NAMALWA (cell line): ENCODE measurements at places on chromosomes 12 and 14.

DNA sequence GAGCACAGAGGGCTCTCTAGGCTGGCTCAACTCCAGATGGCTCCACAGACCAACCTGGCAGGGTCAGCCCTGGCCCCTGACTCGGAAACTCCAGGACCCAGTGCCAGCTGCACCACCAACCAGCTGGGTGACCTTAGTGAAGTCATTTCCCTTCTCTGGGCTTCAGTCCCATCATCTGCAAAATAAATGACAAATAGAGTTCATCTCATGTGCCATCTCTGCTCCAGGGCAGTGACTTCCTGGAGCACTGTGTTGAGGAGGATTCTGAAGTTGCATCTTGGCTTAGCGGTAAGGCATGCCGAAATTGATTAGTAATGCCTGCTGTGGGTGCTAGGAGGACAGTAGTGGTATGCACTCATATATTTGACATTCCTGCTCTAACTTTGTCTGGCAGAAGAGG, 31.5 kb downstream of the DTX1 start:
- DNase-seq, result peak; percentile 77

DNA sequence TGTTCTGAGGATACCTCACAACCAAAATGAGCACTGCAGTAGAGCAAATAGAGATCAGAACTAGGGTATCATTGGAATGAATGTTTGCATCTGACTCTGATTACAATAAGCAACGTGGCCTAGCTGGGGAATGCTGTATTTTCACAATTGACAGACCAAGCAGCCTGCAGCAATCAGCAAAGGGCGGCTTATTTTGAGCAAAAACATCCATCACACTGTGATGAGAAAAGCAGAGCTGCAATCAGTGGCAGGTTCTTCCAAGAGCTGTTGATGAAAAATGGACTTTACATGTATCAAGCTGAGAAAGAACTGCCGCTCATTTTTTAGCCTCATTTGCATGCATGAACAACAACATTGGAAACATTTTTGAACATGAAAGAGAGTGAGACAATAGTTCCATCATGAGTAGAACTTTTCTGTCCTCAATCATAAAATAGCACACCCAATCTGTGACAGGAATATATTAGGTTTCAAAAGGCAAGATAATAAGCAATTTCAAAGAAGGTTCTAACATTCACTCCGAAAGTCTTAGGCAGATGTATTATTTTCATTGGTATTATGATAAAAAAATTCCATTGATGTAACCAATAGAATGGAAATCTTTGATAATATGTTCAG, 249.7 kb upstream of the FBXO33 start:
- DNase-seq, result no peak

DNA sequence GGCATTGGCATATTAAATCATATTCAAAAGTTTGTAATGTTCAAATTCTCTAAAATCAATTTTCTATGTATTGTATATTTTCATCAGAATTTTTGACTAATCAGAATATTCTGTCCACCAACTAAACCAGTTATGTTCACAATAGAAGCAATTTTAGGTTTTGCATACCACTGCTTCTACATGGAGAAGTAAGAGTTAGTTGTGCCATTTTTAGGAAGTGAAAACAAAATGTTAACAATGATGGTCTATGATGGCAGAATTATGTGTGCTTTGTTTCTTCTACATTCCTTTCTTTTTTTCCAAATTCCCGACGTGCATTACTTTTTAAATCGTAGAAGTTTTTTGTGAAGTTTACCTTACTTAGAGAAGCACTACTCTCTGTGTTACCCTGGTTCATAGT, 29.5 kb downstream of the ABHD12B start:
- DNase-seq, result no peak

- no peak for DNase-seq
These were observed 14.3 kb downstream of the DEGS2 start for GRCh38 chr14:100144996-100145646.

DNA sequence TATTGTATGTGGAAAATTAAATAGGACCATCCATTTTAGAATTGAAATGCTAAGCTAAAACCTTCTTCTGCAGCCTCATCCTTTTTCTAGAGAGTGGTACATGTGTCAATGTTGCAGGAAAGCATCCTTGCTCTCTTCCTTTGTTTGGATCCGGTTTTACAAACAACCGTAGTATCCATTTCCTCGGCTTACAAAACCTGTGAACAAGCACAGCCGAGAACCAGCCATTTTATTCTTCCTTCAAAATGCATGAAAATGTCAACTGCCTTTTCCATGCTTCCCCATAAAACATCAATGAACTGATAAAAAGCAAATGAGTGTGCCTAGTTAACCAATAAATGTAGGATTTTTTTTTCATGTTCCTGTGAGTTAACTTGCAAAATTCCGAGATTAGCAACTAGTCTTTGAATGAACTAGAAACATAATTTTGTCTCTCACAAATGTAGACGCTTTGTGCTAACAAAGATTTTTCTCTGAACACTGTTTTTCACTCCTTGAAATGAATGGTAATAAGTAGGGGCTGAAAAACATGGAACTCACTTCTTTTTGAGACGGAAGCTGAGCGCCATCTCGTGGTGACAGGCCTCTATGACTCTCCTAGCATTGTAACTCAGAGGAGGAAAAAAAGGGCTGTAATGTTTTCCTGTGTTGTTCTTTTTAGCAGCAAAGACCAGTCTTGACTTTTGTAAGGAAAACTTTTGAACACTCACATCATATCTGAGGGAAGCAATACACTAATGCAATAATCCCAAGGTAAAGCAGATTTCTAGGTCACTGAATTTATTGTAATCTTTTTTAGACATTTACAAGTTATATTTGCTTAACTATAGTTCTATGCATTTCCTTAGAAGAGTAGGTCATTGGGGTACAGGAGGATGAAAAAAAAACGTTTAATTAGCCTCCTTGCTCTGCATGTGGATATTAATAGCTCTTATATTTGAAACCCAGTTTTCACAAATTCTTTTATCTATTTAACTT, 157.4 kb upstream of the FOXG1 start:
- DNase-seq, result peak; percentile 67

DNA sequence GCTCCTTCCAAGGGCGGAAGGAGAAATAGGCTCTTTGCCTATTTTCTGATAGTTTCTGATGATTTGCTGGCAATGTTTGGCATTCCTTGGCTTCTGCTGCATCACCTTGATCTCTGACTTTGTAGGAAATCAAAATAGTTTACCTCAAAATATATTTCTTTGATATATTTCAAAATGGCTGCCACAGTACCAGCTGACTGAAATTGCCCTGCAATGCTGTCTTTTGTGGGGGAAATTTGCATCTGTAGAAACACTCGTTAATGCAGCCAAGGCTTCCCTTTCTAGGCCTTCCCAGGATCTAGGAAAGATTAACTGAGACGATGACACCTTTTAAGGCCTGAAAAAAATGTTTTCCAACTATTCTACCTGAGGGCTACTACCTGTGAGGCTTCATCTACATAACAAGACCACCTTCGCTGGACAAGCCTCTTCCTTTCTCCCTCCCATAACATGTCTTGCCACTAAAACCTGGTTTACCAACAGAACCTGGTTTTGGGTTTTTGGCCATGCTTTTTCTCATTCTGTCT, 212.8 kb upstream of the SSTR1 start:
- DNase-seq, result no peak

- DNase-seq, result no peak
These were observed 6.4 kb downstream of the NDUFA12 start for GRCh38 chr12:94997061-94997460.

DNA sequence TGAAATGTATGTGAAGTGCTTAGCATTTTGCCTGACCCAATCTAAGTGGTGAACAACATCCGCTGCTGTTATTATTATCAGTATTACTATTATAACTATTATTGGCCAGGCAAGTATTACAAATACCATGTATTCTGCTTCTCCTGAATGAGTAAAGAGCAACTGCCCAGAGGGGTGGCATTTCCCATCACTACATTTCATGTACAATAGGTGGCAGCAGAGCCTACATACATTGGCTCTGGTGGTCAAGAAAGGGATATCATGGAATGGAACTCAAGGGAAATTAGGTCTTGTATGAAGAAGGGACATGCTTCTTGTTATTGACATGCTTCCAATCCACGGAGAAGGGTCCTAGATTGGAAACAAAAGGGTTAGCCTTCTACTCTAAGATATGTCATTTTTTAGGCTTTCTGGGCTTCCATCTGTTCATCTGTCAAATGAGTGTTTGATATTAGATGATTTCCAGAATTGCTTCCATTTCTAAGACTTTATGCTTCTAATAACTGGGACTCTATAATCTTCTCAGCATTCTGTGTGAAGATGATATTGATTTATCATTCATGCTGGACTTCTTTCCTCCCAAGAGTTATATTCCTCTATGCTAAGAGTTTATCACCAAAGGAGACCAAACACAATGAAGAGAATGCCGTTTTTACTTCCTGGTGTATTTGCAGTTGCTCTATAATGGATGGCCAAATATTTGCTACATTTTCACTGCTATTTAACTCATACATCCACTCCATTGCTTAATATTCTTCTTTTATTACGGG, 239.1 kb downstream of the SSPN start:
- DNase-seq, result peak; percentile 80

- DNase-seq, result peak; percentile 88
These were observed 126.0 kb downstream of the CHST11 start for GRCh38 chr12:104582739-104583138.

- peak; percentile 56 for DNase-seq
These were observed 138.8 kb upstream of the WSCD2 start for GRCh38 chr12:107990325-107990724.

- no peak for DNase-seq
These were observed 812.8 kb downstream of the C12orf50 start for GRCh38 chr12:87216436-87216835.

- no peak for DNase-seq
These were observed 5.5 kb downstream of the ACTN1 start for GRCh38 chr14:68973639-68974038.

GRCh38 chr12:12007001-12007712, 63.6 kb upstream of the BCL2L14 start:
- DNase-seq, result no peak

GRCh38 chr12:122349078-122349477, 73.4 kb downstream of the CLIP1 start:
- DNase-seq, result no peak

DNA sequence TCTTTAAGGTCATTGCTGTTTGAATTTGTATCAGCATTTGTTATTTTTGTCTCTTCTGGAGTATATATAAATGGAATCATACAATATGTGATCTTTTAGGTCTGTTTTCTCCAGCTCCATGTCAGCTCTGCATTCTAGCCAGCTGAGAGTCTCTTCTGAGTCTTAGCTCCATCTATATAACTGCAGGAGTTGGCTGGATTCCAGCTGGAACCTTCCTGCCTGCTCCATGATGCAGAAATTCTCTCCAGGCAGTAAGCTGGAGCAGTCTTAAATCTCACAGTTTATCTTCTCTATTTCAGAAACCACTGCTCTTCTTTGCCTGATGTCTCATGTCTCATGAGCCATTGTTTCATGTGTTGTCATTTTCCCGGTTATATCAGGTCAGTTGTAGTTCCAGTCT, 827.6 kb downstream of the NRXN3 start:
- DNase-seq, result no peak

- peak; percentile 35 for DNase-seq
These were observed 545 bp downstream of the SMARCC2 start for GRCh38 chr12:56188778-56189098.

DNA sequence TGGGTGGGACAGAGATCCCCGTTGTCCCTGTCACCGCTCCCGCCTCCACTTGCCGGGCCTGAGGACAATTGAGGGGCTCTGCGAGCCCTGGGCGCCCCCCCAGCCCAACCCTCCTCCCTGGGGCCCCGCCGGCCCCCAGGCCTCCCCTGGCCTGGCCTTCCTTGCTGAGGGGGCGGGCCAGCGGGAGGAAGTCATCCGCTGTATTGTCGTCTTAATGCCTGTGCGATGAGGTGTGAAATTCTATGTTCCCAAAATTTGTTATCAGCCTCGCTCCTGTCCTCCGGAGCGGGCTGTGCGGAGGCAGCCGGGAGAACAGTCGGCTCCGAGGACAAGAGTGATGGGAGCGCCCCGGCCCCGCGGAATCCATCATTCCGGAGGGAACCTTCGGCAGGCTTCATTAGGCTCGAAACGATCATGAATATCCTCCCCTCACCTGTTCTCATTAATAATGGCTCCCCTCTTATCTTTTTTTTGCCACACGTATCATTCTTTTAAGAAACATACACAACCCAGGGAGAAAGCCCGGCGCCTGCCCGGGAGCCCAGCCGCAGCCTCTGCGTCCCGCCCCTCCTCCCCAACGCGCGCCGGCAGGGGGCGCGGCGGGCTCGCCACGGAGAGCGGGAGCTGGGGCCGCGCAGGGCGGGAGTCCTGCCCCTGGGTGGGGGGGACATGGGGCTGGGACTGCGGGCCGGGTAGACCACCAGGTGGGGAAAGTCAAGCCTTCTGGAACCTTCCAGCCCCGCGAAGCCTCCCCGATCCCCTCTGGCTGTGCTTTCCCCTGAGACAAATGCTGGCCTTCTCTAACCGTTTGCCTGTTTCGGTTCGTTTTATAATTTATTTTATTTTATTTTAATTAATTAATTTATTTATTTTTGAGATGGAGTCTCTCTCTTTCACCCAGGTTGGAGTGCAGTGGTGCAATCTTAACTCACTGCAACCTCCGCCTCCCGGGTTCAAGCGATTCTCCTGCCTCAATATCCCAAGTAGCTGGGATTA, 17.1 kb upstream of the DLK1 start:
- DNase-seq, result no peak

DNA sequence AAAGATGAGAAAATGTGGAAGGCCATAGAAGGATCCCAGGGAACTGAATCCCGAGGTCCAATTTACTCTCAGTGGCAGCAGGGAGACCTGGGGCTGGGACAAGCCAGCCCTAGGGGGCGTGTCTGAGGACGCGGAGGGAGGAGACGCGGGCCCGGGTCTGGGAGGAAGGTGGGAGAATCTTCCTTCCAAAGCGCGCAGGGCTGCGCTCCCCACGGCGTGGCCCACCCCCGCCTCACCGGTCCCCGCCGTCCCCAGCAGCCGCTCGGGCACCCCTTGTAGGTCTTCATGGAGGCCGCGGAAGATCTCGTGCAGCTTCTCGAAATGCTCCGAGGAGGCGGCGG, 323 bp downstream of the VTI1B start:
- peak; percentile 40 for DNase-seq

- DNase-seq, result no peak
These were observed 996.8 kb upstream of the TMEM132C start for GRCh38 chr12:127270193-127270592.

GRCh38 chr12:66107451-66107915, 23.1 kb downstream of the LLPH start:
- peak; percentile 95 for DNase-seq

GRCh38 chr12:15752785-15753184, 36.4 kb downstream of the EPS8 start:
- DNase-seq, result no peak

DNA sequence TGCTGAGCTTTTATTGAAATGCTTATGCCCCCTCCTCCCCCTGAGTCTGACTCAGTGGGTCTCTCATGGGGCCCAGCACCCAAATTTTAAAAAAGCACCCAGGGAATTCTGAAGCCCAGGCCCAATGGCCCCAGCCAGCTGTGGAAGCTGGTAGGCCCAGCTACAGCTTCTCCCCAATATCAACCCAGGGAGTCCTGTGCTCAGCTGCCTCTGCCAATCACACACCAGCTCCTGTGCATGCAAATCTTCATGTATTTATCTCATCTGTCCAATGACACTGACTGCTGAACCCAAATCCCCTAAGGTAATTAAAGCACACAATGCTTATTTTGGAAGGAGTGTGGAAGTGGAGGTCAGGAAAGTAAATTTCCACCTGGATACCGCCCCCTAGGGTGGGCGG, 76.3 kb downstream of the CCDC88C start:
- DNase-seq, result no peak
